ENCODE measurements at places on chromosomes 3 and 15.

DNA sequence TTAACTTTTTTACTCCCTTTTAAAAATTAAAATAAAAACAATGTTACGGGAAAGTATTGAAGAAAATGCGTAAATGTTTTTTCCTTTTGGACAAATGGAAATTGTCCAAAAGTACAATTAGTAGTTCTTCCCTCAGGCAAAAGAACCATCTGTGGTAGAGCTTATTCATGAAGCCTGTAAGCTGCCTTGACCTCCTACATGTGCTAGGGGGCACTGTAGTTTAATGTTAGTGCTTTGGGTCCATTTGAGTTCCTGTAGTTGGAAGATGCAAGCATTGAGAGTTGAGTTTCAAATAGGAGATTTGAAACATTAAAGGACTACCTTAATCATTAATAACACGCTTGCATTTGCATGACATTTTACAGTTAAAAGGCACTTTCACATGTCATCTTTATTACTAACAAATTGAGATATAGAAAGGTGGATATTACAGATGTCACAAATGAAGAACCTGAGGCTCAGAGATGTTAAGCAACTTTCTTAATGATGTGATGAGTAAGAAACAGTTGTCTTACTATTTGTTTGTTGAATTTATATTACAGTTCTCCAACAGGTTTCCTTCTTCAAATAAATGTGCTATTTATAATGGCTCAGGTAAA lies 1.8 kb upstream of the ZNF385D start:
- no peak for DNase-seq

DNA sequence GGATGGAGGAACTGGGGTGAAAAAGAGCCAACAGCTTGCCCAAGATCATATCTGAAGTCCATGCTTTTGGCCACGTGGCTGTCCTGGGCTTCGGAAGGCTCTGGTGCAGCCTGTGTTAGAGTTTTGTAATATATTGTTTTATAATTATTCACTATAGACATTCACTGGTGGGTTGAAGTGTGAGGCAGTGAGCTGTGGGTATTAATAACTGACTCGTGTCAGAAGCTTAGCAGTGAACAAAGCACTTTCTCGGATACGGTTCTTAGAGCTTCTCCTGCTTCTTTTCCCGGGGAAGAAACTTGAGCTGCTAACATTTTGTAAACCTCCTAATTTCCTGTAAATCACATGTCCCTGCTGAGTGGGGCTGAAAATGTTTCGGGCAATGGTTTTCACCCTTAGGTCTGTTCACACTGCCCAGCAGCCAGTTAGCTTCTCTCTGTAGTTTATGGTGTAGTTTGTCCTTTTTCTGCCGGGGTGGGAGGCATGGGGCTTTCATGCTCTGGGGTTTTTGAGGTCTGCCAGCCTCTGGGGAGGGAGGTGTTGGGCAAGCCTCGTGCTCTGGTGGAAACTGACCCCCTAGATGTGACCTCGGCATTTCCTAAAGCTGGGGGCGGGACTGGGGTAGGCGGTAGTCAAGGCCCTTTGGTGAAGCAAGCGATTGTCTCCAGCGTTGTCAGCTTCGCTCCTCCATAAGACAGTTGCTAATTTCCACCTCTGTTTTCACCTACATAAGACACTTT lies 1.7 kb downstream of the MRAS start:
- DNase-seq = no peak

DNA sequence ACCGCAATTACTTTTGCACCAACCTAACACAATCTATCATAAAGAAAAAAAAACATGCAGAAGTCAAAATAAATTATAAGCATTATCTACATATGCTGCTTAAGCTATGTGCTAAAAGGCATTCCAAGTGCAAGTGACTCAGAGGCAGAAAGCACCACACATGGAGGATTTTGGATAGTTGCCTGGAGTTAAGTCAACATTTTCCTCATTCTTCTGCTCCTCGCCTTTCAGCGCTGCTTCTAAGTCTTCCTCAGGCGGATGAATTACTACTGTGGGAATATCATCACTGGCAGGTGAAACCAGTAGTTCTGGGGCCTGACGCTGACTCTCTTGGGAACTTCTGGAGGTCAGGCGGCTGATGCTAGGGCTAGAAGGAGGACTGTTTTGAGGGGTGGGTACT lies 53.1 kb downstream of the SLC4A7 start:
- DNase-seq = peak; percentile 99

DNA sequence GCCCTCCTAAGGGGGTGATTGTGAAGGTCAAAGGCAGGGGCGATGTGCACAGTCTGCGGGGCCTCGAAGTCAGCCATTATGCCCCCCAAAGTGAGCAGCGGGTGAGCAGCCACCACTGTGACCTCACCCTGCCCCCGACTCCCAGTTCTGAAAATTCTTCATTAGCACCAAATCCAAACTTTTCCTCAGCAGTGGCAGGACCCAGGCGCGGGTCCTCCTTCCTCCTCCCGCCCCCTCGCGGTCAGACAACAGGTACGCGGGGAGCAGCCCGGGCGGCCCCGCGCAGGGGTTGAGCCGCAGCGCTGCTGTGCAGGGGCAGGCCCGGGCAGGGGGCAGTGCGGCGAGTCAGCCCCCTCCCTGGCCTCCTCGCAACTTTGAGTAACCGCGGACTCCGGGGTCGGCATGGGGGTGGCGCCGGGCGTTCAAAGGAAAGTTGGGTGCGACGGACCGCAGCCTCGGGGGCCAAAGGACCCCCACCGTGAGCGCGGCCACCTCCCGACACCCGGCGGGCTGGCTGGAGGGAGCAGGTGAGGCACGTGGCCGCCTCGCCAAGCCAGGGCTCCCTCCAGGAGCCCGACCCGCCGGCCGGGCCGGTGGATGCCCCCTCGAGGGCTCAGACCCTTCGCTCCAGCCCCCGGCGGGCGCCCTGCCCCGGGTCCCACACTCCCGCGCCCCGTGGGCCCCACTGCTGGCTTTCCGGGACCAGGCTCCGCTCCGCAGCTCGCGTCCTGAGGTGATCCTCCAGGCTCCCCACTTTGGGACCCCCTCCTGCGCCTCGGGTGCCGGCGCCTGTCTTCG lies 49.4 kb upstream of the CCDC174 start:
- DNase-seq = no peak

- DNase-seq = no peak
Observed at GRCh38 chr3:64016941-64017620, 6.2 kb downstream of the PSMD6 start.

DNA sequence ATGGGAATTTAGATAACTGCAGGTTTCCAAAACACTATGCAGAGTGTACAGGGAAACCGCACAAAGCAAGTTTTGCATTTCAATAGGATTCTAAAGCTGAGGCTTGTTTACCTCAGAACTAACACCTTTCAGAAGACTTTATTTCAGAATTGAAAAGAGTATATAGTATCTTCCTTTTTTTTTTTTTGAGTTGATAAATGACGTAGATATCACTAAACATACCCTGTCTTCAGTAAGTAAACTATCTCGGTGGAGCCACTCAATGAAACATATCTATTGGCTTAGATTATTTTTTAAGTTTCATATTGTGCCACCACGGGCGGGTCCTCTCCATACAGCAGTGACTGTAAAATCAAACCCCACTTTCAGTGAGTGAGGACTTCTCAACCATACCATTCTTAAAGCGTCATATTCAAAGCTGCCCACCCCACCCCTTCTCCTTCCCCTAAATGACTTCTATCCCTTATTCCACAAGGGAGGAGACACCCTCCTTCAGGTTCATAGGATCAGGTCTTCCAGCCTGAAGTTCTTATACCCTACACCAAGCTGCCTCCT lies 2.0 kb upstream of the TBL1XR1 start:
- DNase-seq = no peak

- DNase-seq = no peak
Observed at GRCh38 chr3:48915296-48915695, 3.3 kb upstream of the ARIH2 start.

- DNase-seq = no peak
Observed at GRCh38 chr15:37135225-37135624, 34.9 kb upstream of the MEIS2 start.

GRCh38 chr3:146280864-146281263 lies 30.0 kb upstream of the PLSCR4 start:
- peak; percentile 79 for DNase-seq

DNA sequence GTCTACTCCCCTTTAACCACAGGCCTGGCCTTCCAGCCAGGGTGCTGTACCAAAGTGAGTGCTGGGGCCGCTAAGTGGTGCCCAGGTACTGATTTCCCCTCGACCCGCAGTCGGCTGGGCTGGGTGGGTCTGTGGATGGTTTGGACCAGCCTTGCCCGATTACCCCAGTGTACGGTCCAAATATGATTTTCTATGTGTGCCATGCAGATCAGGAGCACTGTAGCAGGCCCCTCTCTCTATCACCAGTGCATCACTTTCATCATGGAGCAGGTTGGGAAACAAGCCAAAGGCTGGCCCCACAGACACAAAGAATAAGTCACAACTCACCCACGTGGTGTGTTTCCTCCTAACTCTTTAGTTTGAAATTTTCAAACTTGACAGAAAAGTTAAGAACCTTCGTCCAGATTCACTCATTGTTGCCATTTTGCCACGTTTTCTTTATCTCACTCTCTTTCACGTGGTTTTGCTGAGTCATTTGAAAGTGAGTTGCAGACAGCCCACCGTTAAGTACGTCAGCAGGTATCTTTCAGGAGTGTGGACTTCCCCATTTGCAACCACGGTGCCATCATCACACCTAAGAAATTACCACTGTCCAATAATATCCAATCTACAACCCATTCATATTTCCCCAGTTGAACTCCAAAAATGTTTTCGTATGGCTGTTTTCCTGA lies 37.0 kb downstream of the ZNF710 start:
- DNase-seq = no peak

DNA sequence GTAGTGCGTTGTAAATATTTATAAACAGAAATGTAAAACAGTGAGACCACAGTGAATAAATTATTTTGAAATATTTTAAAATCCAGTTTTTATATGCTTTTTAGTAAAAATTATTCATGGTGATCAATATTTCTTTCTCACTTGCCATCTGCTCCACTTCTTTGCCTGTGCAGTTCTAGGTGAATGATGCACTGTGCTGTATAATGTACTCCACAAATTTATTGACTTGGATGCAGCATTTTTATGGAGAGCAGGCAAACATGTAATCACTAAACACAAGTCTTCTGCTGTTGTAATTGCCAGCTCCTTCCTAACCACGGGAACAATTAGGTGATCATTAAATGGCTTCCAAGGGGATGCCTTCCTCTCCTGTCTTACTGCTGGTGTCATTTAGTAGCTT lies 395.9 kb downstream of the PTPRG start:
- DNase-seq = no peak

DNA sequence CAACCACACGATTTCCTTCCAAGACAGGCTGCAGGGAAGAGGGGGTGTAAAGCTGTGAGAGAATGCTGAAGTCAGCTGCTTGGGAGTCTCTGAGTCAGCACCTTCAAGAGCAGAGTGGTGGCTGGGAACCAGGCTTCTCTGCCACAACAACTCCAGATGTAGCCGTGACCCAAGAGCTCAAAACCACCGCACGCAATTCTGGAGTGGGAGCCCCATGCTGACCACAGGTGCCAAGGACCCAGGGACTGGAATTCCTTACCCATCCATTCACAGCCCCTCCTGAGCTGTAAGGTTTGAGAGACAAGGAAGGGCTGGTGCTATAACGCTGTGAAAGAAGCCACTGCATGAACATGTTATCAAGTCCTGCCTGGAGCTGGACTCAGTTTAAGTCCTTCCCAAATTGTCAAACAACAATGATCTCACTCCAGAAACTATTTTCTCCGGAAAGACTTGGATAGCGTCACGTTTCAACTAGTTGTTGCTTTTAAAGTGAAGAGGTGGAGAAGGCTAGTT lies 61.4 kb downstream of the UMPS start:
- peak; percentile 92 for DNase-seq

DNA sequence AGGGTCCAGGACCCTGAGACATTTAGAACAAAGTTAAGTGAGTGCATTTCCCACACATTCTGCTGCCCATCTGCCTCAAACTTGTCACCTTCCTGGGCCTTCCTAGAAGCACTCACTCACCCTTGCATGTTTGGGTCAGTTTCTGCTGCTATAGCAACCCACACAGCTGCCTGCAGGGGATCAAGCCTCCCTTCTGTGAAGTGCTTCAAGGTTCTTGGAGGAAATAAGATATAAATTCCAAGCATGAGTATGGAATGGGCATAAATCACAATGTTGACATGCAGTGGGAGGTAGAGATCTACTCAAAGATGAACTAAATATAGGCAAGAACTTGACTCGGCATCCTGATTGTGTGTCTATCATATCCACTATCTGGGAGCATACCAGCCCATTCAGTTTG lies 140.4 kb downstream of the SLC9A9 start:
- no peak for DNase-seq

- DNase-seq = no peak
Observed at GRCh38 chr3:18334837-18335601, 90.1 kb downstream of the SATB1 start.

DNA sequence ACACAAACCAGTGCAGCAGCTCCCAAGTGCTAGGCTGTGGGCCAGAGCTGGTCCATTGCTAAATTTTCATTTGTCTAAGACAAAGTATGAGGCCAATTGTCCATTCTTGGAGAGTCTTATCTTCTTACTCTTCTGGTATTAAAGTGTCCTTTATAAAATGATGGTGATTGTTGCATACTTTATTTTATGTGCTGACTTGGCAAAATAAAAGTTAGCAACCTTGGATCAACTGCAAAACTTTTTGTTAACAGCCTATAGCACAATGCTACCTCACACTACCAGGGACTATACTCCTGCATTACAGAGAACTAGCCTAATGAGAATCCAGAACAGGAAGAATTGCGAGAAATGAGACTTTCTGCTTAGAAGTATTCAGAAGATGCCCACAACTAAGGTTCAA lies 44.1 kb downstream of the CLDN18 start:
- no peak for DNase-seq

GRCh38 chr3:94990952-94991705 lies 928.3 kb downstream of the NSUN3 start:
- DNase-seq = no peak

DNA sequence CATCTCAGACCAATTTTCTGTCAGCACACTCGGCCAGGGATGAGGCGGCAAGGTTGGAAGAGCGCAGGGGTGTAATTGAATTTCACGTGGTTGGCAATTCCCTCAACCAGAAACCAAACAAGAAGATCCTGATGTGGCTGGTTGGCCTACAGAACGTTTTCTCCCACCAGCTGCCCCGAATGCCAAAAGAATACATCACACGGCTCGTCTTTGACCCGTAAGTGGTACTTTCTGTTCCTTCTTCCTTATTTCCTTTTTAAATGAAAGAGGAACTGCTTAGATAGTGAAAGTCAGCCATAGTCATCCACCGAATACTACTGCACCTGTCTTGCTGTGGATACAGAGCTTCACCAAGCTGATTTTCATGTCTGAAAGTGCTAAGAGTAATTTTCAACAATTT lies 60.1 kb downstream of the SGO1 start:
- no peak for DNase-seq

- no peak for DNase-seq
Observed at GRCh38 chr3:59644479-59645402, 594.9 kb upstream of the CFAP20DC start.

DNA sequence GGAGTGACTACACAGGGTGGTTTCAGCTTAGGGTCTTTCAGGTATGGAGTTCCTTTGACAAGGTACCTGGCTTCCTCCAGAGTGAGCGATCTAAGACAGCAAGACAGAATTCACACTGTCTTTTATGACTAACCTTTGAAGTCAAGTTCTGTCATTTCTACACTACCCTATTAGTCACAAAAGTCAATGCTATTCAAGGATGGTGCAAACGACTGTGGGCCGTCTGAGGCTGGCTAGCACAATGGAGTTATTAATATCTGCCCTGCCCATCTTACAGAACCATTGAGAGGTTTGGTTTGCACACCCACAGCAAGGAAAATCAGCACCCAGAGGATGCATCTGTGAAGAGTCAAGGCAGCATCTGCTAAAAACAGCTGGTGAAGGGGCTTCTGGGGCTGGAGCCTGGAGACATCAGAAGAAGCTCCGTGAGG lies 62.9 kb upstream of the XCR1 start:
- no peak for DNase-seq

- no peak for DNase-seq
Observed at GRCh38 chr3:147881933-147882332, 472.8 kb downstream of the ZIC1 start.

- DNase-seq = no peak
Observed at GRCh38 chr3:127606981-127607595, 8.9 kb downstream of the MCM2 start.
